RKO (cell line): ENCODE measurements at places on chromosomes 1 and 21.

GRCh38 chr1:70025846-70026245 lies 179.5 kb downstream of the LRRC40 start:
- no peak for DNase-seq

DNA sequence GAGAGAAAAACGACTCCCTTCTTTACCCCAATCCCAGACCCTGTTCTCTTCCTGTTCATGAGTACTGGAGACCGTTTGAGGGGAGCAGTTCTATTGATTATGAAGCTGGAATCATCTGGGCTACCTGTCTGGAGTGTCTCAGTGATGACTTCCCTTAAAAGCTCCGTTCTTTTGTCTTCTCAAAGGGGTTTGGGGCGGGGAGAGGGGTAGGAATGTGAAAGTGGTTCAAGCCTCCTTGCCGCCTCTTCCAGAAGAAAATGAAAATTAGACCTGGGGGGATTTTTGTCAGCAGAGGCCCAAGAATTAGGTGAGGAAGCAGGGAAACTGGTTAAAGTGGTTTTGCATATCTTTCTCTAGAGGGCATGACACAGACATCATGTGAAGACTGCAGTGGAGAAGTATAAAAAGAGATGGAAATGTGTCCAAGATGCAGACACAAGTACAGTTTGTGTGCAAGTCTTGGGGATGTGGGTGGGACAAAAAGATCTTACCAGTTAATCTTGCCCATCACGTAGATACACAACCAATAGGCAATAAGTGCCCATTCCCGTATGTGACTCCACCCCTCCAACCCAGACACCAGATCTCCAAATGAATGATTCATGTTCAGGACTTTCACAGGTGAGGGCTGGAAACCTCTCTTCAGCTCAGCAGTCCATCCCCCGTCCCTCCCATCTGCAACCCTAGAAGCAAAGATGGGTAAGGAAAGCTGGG lies 470 bp upstream of the MTMR11 start:
- peak; percentile 44 for DNase-seq

GRCh38 chr1:76870037-76870436 lies 2.8 kb downstream of the ST6GALNAC5 start:
- DNase-seq: no peak

DNA sequence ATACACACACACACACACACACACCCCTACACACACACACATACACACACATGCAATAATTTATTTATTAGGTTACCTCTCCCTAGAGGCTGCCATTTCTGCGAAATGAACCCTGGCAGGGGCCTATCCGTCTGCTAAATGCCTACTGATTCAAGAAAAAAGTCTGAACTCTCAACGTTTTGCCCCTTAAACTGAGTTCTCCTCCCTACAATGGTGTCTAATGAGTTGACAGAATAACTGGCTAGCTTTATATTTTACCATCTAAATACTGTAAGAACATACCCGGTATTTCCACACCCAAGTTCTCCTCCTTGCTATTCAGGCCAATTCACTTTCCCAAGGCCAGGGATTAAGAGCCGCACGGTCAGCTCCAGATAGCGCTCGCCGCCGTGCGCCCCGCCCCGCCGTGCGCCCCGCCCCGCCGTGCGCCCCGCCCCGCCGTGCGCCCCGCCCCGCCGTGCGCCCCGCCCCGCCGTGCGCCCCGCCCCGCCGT lies 339 bp upstream of the RNPC3 start:
- peak; percentile 75 for DNase-seq

DNA sequence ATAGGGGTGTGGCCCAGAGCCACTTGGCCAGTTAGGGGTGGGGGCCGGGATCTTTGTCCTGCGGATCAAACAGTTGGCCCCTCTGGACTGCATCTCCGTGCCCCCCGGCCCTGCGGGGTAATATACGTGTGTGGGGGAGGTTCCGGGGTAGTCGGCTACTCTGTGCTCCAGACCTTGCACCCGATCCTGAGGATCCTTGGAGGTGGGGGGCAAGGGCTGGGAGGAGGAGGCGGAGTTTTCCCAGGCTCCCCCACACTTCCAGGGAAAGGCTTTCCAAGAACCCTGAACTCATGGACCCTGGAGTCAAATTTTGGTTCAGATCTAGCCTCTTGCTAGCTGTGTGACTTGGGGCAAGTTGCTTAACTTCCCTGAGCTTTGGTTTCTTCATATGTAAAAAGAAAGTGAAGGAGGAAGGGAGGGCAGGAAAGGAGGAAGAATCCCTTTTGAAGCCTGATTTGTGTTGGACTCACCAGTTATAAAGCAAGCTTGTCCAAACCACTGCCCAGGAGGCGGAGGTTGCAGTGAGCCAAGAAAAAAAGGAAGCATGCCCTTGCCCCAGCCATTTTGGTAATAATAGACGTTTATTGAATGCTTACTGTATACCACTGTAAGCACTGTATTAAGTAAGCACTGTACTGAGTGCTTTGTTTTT lies 686 bp downstream of the MIIP start:
- DNase-seq: peak; percentile 54

GRCh38 chr1:224392411-224393249 lies 36.0 kb downstream of the CNIH4 start:
- DNase-seq: no peak

GRCh38 chr1:101474039-101474665 lies 237.3 kb downstream of the S1PR1 start:
- DNase-seq: peak; percentile 50

DNA sequence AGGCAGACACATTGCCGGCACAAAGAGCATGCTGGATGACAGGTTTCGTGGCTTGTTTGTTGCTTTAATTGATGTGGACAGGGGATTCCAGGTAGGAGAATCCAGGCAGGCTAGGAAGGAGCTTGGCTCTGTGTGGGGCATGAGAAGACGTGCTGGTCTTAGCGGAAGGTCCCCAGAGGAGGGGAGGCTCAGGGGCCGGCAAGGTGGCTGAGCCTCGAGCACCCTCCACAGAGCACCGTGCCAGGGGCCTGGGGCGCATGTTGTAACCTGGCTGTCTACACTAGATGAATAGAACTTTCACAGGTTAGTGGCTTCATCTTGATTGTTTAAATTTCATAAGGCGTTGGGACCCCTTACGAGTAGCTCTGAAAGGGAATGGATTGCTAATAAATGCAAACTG lies 223.1 kb downstream of the CAMTA1 start:
- DNase-seq: no peak

DNA sequence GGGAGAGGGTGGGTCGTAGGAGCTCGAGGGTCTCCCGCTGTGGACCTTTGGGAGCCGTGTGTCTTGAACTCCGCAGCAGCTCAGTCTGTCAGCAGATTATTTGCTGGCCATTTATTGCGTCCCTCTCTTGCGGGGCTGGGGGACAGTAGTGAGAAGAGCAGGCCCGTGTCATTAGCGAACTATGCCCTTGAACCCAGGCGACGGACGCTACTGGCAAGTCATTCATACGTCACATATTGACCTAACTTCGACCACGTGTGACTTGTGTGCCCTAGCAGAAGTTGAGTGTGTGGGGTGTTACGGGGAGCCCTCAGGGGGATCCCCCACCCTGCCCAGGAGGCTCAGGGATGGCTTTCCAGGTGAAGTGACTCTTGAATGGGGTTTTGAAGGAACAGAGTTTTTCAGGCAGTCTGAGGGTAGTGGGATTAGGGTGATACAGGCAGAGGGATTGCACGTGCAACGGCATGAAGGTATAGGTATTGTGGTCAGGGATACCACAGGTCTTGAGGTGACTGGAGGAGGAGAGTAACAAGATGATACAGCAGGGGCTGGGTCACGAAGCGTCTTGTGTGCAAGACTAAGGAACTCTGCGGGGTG lies 13.0 kb downstream of the RCC1 start:
- DNase-seq: peak; percentile 83

DNA sequence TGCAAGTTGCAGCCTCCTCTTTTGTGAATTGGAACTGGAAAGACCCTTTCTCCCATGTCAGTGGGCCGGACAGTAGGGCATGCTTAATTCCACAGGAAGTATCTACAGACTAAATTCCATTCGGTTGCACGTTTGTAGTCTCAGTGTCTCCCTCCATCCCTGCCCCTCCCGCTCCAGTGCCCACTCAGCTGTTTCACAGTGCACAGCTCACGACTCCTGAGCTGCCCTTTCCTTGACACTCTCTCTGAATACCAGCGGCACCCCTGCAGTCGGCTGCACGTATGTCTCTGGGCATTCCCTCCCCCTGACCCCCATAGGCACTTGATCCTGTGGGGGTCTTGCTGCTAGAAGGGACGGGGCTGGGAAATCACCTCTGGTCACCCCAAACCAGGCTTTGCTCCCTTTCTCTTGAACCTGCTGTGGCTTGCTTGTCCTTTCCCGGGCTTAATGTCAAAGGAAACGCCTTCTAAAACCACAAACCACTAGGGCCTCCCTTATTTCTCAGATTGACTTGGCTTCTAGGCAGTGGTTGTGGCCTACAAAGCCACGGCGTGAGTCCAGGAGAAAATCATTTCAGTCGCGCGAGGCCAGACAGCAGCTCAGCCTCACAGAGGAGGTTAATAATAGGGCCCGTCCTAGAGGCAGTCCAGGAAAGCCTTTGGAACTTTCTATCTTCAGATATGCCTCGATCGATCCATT lies 365.3 kb upstream of the PROX1 start:
- no peak for DNase-seq

- no peak for DNase-seq
Measured at GRCh38 chr1:173451981-173452380, 25.2 kb upstream of the PRDX6 start.

DNA sequence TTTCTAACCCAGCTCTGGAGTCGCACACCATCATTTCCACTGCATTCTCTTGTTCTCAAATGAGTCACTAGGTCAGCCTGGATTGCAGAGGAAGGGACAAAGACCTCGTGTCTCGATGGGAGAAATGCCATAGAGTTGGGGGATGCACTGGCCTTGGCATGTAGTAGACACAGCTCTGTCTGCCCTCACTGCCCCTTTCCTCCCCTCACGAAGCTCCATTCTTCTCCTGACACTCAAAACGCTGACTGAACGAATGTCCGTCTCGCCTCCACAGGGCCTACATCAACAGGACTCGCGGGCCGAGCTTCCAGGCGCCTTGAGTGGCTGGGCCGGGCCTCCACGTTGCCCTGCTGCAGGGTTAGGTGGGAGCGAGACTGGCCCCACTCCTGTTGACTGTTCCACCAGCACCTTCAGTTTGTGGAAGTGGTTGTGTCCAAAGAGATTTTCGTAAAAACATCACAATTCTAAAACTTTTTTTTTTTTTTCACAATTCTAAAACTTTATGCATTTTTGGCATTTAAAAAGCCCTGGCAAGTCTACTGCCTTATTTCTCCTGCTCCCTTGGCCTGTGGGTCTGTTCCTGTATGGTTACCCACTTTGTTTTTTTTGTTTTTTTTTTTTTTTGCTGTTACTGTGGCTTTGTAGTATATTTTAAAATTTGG lies 18.8 kb downstream of the PKNOX1 start:
- DNase-seq: no peak

DNA sequence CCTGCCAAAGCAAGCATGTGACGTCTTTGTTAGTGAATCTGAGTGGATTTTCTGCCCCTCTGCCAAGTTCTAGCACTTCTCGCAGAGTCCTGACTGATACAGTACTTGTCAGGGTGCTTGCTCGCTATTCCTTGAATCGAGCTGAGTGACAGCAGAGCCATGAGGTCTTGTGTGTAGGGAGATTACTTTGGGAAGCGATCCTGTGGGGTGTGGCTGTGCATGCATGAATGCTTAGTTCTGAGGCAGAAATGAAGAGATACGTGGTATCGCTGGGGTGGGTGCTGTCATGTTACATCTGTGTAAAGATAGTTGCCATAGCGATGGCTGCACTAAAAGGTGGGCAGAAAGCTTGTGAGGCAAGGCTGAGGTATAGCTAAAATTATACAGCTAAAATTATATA lies 19.3 kb upstream of the DNAJC28 start:
- DNase-seq: no peak

DNA sequence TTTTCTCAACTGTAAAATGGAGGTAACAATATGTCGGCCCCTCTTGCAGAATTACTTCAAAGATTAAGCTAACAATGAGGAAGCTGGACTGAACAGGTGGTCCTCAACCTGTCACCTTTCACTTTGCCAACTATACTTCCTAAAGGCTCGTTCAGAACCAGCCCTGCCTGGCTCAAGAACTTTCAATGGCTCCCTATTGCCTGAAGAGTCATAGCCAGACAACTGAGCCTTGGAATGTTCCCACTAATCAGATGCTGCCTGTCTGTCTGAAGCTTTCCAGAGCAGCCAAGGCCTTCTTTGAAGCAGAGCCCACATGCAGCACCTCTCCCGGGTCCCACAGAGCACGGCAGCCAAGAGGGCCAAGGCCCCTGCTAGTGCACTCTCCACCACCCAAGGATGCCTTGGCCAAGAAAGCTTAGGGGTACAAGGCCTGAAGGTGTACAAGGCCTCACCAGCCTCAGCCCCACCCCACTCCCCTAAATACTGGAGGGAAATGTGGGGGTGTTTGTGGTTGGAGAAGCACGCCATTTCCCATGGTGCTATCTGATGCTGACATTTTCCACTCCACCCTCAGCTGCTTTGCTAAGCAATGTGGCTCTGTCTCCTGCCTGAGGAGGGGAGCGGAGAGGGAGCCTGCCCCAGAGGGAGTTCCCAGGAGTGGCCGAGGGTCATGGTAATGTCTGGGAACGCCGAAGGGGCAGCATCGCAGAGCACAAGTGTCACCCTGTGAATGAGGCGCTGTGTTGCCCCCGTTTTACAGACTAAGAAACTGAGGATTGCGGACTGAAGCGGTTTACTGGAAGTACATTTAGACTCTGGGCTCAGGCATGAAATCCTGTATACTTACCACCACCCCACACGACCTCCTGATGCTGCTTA lies 8.2 kb upstream of the LAPTM5 start:
- DNase-seq: no peak

DNA sequence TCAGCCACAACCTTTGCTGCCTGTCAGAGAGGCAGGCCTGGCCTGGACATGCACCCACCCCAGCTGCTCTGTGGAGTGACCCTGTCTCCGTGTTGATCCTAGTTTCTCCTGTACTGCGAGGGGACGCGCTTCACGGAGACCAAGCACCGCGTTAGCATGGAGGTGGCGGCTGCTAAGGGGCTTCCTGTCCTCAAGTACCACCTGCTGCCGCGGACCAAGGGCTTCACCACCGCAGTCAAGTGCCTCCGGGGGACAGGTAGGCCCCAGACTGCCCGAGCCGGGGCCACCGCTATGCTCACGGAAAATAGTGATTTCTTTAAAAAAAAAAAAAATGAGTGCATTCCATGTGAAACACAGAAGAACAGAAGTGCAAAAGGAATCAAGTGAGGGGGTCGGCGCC lies 41.6 kb upstream of the TRAPPC10 start:
- DNase-seq: no peak

DNA sequence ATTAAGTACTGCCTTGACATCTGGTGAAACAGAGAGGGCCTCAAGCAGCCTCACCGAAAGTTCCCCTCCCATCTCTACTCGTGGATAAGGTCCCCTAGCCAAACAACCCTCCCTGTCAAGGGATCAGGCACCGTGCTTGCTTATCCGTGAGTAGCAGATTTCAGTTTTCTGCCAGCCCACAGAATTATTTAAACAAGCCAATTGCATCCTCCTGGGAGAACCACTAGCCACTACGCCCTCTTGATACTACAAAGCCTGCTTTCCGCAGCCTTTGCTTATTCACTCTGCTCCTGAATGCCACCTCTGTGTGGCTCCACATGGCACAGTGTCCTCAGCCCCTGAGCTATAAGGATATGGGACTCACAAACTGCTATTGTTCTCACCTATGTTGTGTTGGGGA lies 5.9 kb upstream of the TFF2 start:
- no peak for DNase-seq

GRCh38 chr1:21961337-21961736 lies 15.5 kb upstream of the CELA3B start:
- no peak for DNase-seq

GRCh38 chr1:43753422-43753821 lies 46.1 kb downstream of the ST3GAL3 start:
- no peak for DNase-seq
